Activated T-helper 1 cell treated with anti-CD3 and anti-CD28 coated beads, Interleukin-2, amount 50 U/mL, for 16 hours (primary cell): ENCODE measurements at places on chromosomes 5 and 9.

DNA sequence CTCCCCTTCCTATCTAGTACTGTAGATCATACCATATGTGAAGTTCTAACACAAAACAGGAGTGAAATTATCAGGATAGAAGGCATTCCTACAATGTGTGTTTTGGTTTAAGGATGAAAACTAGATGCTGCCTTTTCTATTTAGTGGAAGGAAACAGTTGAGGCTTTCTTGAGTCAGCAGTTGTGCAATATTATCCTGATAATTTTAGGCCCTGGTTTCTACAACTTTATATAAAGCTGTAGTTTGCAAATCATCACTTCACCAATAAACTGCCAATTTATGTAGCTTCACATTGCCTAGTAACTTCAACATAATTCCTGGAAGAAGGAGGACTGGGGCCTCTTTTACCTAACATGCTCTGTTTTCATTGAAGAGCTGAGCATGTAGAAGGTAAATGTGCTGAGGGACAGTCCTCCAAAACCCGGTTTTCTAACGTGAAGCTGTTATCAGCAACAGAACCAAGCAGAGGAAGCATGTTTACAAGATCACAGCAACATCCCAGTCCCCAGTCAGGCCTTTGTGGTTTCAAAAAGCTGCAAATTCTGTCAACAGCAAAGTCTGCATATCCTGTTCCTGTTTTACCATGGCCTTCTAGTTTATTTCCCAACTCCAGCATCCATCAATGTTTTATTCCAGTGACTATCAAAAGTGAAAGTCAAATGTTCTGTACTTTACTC, 513.4 kb upstream of the MEF2C start:
- no peak for DNase-seq

DNA sequence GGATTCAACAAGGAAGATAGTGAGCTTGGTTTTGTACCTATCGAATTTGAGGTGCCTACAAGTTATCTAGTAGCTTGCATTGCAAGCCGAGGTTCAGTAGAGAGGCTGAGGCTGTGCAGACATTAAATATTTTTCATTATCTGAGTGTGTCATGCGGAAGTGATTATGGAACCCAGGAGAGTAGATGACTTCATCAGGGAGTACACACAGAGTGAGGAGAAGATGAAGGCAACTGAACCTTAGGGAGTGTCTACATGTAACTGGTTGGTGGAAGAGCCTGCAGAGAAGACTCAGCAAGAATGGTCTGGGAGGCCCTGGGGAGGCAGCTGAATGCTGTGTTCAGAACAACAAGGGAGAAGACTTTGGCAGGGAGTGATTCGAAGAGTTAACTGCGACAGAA, 393.9 kb downstream of the ARHGEF28 start:
- no peak for DNase-seq

- no peak for DNase-seq
These were observed 69.6 kb upstream of the GGTA1 start for GRCh38 chr9:121569266-121569648.

- no peak for DNase-seq
These were observed 128.1 kb downstream of the BARX1 start for GRCh38 chr9:93826905-93827544.

- no peak for DNase-seq
These were observed 3.3 kb upstream of the MAN1B1 start for GRCh38 chr9:137083394-137084004.

DNA sequence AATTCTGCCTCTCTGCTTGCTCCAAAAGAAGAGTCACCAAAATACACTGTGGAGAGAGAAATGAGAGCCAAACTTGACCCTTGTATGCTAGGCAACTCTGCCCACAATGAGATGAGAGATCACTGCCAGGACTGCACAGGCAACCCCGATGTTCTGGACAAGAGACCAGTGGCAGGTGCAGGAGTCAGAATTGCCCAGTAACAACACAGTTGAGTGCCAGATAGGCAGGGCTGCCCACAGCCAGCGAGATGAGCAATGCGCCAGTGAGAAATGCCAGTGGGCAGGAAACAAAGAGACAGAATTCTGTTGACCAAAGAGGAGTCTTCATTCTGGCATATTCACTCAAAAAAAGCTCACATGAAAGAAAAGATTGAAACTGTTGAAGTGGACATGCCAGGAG, 570.7 kb downstream of the CAAP1 start:
- DNase-seq, result no peak

GRCh38 chr5:34684281-34684979, 28.3 kb downstream of the RAI14 start:
- DNase-seq, result no peak

- DNase-seq, result no peak
These were observed 6.1 kb downstream of the POC5 start for GRCh38 chr5:75711151-75711550.

DNA sequence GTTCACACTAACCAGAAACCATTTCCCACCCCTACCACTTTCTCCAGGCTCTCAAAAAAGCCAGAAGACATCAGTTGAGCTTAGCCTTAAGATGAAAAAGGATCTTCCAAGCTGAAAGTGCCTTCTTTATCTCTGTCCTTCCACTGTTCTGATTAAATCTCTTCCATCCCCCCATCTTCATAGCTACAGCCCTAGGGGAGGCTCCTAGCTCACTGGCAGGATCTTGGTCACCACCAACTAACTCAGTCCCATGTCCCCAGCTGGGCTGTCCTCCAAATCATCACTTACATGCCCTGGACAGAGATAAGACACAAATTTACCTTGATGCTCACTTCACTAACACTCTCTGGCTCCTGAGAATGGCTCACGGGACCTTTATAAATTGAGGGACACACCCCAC, 14.3 kb downstream of the LCP2 start:
- no peak for DNase-seq

GRCh38 chr5:168653626-168654025, 74.5 kb upstream of the PANK3 start:
- no peak for DNase-seq

GRCh38 chr5:58491216-58491892, at the start of gene GAPT:
Gene GAPT, plus strand, starts transcription at chr5:58491435. Its CDS starts 3,102 bp downstream, at chr5:58494537.
- no peak for DNase-seq

GRCh38 chr5:53425687-53426511, 54.5 kb upstream of the FST start:
- no peak for DNase-seq
